NCI-H146 (cell line): ENCODE measurements at places on chromosomes 3 and 15.

DNA sequence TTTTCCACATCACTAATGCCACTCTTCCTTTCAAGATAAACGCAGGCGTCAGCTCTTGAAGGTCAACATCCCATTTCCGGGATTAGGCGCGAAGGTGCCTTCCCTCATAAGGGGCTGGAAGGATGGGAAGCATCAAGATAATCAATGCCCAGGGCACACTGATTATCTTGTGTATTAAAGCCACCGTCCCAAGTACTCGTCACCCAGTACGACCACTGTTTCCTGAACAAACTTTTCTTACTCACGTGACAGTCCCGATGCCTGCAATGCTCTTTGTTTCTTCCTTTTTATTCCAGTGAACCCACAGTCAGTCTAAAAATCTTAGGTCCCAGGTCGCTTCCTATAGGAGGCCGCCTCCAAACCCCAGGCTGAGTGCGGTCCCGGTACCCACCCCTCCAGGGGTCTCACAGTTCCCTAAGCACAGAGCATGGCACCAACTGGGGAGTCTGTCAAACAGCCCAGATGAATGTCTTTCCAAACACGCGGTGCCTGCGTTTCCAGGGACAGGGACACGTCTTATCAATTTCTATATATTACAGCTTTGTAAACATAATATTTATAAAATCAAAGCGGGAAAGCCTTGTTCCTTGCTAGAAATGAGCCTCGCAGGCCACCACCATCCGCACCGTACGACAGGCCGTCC lies 589 bp downstream of the ANAPC13 start:
- peak; percentile 69 for DNase-seq

- DNase-seq: no peak
These were observed 117.7 kb upstream of the SPATA16 start for GRCh38 chr3:173258697-173259096.

DNA sequence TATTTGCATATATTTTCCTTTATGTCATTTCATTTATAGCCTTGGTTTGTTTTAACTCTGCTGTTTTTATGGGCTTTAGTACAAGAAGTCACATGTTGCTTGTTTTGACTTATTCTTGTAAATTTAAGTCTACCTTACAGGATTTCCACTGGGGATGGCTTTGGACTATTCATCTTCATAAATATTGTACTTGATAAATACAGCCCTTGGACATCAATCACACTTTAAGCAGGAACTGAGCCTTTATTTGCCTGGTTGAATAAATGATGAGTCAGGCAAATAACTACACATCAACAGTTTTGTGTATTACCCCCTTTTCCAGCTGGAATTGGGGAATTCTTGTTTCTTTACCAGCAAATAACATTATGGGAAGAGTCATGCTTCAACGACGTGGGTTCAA lies 286.0 kb downstream of the CNTN3 start:
- DNase-seq: no peak

- DNase-seq: no peak
These were observed 97.8 kb upstream of the ROBO2 start for GRCh38 chr3:76942101-76942500.

GRCh38 chr3:184229394-184230080 lies at the start of gene VWA5B2:
Gene VWA5B2, plus strand, starts transcription at chr3:184229585. Its CDS starts 944 bp downstream, at chr3:184230529.
- peak; percentile 92 for DNase-seq

GRCh38 chr15:64942356-64942755 lies 30.7 kb downstream of the ANKDD1A start:
- DNase-seq: no peak

DNA sequence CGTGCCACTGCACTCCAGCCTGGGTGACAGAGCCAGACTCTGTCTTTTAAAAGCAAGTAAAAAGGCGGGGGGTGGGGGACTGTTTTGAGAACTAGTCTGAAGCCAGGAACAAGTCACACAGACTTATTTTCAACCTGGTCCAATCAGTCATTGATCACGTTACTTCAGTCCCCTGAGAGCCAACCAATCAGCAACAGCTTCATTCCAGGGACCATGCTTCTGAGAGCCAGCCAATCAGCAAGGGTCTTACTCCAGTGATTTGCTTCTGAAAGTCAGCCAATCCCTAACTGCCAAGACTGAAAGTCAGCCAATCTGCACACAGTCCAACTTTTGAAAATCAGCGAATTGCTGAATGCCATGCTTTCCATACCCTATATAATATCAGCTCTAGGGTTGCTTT lies 48.6 kb upstream of the C15orf39 start:
- DNase-seq: no peak

GRCh38 chr15:85361323-85361722 lies 19.1 kb upstream of the AKAP13 start:
- no peak for DNase-seq

GRCh38 chr3:185279587-185280138 lies 25.8 kb upstream of the EHHADH start:
- DNase-seq: no peak
